Epithelial cell of proximal tubule (primary cell): ENCODE measurements at places on chromosomes 1 and 21. TPM values are rescaled to one million over a fixed set of nuclear protein-coding genes. Genes with fewer than 3 reads are reported as not detected.

DNA sequence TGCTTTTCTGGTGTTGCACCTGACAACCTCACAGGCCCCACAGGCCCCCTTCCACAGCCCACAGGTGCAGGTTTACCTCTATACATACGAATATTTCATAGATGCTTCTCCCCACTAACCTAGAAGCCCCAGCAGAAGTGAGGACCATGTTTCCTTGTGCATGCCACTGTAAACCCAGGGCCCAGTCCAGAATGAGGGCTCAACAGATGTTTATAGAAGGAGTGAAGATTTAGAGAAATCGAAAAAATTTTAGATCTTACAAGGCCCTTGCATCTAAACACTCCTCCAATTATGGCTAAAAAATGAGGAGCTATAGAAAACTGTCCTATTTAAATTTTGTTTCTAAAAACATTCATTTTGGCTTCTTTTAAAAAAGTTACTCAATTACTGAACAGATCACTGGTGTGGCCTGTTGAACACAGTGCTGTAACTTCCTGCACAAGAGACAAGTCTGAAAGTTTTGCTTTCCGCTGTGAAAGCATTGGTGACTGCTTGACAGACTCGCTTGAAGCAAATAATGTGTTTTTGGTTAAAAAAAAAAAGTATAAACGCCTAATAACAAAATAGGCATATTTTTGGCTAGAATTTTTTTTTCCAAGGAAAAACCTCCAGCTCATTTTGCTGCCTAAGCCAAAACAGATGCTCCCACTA is 1.2 kb downstream of the ABCB10 start:
- DNase-seq = no peak

DNA sequence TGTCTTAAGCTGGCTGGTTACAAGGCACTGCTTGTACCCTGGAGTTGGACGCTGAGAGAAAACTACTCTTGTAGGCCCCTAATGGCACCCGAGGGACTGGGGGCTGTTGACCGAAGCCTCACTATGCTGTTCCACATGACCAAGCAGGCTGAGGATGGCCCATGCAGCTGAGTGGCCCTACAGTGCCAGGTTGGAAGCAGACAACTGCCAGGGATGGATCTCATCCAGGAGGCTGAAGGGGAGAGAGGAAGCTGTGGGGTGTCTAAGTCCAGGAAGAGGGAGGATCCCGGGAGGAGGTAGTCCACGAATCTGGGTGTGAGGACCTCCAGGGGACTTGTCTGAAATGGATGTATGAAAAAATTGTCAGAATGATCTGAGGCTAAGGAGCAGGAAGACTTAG is 45.8 kb downstream of the FOXD2 start:
- DNase-seq = no peak

Gene TUFT1
- 33.5 and 39.2 TPM in 2 replicates for total RNA-seq

Gene SPATA17
- 0.22 and 0.58 TPM in 2 replicates for total RNA-seq

Gene OR2T35
- not detected in 2 replicates for total RNA-seq
